ENCODE measurements at places on chromosomes 5 and 9.

DNA sequence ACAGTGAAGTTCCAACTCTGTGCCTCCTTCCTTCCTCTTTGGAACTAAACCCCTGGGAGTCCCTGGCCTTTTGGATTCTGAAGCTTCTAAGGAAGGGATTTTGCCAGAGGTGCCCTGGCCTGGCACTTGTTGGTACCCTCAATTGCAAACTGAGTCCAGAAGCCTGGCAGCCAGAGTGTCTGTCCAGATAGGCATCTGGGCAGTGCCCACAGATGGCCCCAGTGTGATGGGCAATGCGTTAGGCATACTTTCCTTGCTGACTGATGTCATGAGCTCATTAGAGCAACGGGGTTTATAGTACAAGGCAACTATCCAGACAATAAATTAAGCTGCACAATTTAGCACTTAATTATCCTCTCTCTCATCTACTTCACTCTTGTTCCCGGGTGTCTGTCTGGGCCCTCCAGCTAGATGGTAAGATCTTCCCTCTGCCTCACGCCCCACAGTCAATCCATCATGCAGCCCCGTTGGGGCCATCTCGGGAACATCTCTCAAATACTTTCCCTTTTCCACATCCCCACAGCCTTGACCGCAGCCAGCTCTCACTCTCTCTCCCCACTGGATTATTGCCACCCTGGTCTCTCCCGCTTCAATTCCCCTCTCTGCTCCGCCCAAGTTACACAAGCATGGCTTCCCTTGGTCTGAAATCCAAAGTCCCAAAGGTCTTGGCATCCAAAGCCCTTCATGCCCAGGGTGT is 157.5 kb upstream of the SMIM23 start:
- DNase-seq = no peak

GRCh38 chr5:33470544-33470943 is 29.8 kb downstream of the TARS1 start:
- DNase-seq = no peak

- no peak for DNase-seq
Measured at GRCh38 chr9:2666569-2666968, 45.0 kb downstream of the VLDLR start.

- no peak for DNase-seq
Measured at GRCh38 chr5:126912616-126913200, 117.7 kb downstream of the MARCHF3 start.

DNA sequence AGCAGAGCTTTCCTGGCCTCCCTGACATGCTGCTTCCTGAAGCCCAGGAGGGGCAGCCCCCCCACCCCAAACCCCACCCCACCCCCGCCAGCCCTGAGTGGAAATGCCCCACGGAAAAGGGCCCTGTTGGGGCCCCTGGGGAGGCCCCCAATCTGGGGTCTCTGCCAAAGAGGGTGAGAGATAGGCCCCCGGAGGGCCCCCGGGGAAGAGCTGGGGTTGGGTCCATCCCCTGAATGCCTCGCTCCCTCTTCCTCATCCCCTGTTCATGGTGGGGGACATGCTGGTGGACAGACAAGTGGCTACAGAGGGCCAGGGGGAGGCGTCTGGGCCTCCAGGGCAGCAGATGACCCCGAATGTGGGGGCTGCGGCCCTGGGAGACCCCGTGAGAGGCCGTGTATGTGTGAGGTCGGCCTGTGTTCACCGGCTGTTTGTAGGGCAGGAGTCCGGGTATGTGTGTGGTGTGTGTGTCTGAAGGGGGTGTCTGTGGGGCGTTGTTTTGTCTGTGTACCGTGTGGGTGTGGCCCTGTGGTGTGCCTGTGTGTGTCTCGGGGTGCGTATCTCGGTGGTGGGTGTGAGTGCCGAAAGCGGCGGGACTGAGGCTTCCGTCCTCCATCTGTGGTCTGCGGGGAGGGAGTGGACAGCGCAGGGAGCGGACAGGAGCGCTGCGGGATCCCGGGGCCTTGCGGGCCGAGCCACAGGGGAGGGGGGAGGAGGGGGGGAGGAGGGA is 11.3 kb downstream of the C9orf50 start:
- no peak for DNase-seq

GRCh38 chr5:54581831-54582548 is 64.4 kb downstream of the SNX18 start:
- no peak for DNase-seq

DNA sequence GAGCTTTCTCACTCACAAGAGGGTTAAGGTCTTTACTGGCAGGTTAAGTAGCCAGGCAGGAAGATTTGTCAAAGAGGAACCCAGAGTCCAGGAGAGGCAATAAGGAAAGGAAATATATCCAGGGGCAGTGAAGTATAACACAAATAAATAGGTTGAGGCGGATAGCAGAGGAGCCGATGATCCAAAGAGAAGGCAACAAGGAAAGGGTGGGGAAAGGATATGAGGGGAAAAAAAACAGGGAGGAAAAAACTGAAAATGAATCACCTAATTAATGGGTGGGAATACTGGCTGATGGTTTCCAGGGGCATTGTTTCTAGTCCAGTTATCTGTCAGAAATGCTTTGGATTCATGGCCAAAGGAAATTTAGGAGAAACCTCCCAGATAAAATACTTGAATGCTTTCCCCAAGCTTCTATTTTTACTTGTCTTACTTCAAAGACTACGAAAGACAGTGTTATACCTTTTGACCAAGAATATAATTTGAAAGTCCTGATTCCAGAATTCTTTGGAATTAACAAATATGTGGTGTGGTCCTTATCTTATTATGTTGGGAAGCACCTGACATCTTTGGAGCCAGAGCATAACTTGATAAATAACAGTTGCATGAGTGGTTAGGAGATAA is 146.5 kb downstream of the AOPEP start:
- no peak for DNase-seq

GRCh38 chr9:124258607-124259157 is 933 bp downstream of the NEK6 start:
- no peak for DNase-seq

GRCh38 chr9:131546336-131547084 is 1.2 kb downstream of the PRRT1B start:
- DNase-seq = no peak

GRCh38 chr5:169128679-169129078 is 172.3 kb downstream of the SLIT3 start:
- DNase-seq = no peak

DNA sequence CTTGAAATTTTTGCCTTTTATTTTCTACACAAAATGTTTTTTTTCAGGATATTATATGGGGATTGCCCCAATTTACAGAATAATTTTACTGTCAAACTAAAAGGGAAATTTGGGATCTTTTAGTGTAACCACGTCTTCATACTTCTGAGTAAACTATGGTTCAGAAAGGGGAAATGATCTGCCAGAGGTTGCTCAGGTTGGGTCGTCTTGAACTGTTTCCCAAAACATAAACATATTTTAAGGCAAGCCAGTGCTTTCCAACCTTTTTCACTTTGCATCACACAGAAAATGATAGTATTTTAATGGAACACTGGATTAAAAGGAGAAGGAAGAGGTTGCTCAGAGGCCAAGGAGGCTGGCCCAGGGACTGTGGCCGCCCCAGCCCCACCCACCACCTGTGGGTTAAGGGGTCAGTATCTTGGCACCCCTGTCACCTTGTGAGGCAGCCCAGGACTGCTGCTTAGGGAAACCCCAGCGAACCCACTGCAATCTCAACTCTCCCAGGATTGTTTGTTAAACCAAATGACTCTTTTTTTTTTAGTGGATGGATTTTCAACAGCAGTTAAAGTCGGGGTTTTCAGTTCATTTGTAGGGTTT is 142.7 kb upstream of the DHFR start:
- no peak for DNase-seq
